ENCODE measurements at places on chromosomes 2 and 18.

DNA sequence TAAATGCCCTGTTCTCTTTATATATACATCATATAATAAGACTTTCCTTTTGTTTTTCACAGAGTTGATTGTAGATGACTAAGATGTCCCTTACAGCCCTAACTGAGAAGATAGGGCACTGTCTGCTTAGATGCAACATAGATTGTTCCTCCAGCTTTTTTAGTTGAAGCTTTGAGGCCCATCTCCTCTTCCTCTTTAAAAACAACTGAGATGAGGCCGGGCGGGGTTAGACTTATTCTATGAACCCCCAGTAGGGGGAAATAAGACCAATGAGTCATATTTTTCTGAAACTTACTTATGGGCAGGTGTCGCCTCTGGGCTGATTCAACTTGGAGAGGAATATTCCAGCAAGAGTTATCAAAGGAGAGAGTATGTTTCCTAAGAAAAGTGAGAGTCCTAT lies 84.6 kb downstream of the FBXO15 start:
- no peak for DNase-seq

DNA sequence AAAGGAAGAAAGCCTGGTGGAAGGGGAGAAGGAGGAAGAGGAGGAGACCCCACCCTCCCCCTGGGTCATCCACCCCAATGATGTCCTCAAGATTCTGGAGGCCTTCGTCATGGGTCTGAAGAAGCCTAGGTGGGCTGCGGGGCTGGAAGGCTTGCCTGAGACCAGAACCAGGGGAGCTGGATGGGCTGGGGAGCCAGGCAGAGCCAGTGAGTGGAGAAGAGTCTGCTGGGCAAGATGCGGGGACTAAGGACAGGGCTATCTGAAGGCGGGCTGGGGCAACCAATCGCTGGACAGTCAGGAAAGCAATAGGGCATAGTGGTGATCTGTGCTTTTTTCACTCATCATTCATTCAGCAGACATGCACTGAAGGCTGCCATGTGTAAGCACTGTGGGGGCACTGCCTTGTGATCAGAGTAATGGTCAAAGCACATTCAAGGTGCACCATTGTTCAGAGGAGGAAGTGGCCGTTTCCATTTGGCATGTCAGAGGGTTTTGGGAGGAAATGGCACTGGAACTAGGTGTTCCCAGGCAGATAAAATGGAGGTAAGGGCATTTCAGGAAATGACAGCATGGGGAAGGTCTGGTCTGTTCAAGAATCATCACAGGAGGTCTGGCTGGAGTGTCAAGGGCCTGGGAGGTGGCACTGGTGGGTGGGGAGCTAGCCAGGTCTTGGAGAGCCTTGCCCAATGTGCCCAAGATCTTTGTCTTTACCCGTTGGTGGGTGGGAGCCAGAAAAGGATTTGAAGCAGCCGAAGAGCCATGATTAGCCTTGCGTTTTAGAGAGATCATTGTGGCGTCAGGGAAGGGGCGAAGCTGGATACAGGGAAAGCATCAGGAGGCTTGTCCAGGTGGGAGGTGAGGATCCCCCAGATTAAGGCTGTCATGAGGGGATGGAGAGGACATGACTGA lies 24.2 kb downstream of the OTOF start:
- no peak for DNase-seq

- DNase-seq, result no peak
Observed at GRCh38 chr2:20528713-20529112, 81.8 kb downstream of the RHOB start.

DNA sequence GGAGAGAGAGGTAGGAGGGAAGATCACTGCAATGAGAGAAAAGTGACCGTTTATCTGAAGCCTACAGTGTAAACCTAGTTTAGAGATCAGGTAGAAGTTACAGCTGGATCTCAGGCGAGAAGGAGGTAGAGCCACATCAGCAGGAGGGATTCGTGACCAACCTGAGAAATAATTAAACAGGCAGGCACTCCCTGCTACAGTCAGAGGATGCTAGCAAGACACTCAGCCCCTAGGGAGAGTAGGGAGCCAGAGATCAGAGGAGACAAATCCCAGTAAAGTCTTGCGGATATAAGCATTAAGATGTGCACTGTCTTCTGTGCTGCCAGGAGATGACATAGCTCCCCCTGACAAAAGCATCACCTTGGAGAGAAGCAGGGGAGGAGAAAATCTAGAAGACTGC lies 629.1 kb upstream of the SLC39A10 start:
- no peak for DNase-seq

- DNase-seq, result no peak
Observed at GRCh38 chr2:10579876-10580514, 109.8 kb downstream of the NOL10 start.

DNA sequence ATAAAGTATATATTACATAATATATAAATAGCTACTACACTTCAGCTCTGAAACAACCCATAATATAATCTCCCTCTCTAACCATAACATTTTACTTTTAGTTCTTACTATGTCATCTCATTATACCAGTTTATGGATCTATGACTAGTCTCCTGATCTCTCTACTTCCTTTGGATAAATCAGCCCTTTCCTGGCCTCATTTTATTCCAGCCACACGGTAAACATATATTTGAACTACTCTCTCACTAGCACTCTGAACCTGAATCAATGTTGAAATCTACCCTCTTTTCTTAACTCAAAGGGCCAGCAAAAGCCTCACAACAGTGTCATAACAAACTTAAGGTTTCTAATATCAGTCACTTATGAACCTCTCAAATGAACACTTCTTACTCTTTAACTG lies 62.6 kb downstream of the BAZ2B start:
- DNase-seq, result no peak

DNA sequence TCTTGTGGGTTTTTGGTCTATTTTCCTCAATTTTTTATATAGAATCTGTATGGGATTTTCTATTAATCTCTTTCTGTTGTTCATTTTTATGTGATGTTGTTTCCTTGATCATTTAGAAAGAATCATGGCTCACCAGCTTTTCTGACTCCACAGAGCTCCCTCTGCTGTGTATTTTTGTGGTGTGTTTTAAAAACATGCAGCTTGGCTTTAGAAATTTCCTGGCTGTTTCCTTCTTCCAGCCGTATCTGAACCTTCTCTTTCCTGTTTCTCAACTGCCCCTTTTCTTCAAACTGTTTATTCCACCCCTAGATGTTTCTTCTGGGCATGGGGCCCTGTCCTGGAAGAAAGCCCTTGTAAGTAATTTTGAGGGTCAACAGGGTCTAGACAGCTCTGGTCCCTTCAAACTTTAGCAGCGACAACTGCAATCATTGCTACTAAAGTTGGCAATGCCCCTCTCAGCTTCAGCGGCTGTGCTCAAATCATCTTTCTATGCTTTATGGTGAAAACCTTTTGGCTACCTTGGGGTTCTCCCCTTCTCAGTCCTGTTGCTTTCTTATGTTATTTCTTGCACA lies 17.6 kb upstream of the COPS8 start:
- DNase-seq, result no peak

- DNase-seq, result peak; percentile 33
Observed at GRCh38 chr2:101793277-101793969, 95.9 kb downstream of the MAP4K4 start.

DNA sequence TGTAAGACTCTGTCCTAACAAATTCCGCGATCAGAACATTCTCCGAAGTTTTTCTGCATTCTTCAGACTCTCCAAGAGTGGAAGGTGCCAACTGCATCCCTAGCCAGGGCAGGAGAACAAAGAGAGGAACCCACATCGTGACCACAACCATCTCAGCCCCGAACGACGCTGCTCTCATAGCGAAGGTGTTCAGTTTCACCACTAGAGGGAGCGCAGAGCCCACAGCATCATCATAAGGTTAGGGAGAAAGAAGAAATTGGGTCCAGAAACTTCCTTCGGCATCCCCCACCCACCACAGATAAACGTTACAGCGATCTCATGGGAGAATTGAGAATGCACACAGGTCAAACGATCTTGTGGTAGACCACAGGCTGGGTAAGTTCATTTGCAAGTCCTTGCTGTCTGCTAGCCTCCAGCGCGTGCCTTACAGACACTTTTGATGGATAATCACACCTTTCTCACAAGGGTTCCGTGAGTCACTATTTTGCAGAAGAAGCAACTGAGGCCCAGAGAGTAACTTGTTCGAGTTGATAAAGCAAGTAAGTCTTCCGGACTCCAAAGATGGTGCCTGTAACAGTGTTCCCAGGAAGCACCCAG lies 53.7 kb upstream of the ARL4C start:
- peak; percentile 94 for DNase-seq

DNA sequence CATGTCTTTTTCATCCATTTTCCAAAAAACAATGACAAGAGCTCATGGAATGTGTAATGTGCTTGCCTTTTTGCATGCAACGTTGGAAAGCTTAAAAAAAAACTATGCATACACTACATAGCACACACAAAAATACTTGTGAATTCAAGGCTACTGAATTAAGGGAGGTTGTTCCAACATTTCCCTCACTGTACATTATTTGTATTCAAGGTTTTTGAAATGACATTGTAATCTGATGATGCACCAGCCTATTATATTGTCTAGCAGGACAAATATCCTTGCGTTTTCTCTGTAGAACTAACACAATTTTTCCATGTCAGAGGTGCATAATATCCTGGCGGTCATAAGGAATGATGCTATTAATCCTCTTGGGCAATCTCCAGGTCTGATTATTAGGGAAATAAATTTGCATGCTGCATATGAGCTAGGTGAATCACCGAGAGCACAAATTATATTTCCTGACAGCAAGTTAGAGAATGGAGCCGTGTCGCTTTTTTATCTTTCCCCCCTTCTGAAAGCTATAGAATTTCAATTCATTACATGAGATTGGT lies 836.9 kb upstream of the FANCL start:
- DNase-seq, result no peak

- DNase-seq, result no peak
Observed at GRCh38 chr2:136065384-136065783, 52.6 kb downstream of the CXCR4 start.

DNA sequence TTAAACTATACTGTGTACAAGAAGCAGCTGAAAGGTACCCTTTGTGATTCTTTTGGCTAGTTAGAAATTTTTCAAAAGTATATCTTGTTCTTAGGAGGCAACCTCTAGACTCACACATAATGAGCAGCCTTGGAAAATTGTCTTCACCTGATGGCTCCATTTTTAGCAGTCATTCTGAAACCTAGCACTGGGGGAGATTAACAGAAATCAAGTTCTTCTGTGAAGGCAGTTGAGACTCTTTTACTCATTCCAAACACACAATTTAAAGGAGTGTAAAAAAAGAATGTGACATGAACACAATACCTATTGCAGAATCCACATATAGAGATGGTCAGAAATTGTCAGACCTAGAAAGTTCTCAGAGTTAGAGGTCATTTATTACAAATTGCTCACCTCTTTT lies 197.7 kb downstream of the UBE2E3 start:
- DNase-seq, result no peak

- no peak for DNase-seq
Observed at GRCh38 chr2:72985891-72986683, 68.8 kb downstream of the EMX1 start.

GRCh38 chr2:109200616-109201464 lies 71.8 kb downstream of the SH3RF3 start:
- DNase-seq, result no peak

GRCh38 chr2:239222312-239222660 lies 178.5 kb downstream of the HDAC4 start:
- DNase-seq, result no peak

DNA sequence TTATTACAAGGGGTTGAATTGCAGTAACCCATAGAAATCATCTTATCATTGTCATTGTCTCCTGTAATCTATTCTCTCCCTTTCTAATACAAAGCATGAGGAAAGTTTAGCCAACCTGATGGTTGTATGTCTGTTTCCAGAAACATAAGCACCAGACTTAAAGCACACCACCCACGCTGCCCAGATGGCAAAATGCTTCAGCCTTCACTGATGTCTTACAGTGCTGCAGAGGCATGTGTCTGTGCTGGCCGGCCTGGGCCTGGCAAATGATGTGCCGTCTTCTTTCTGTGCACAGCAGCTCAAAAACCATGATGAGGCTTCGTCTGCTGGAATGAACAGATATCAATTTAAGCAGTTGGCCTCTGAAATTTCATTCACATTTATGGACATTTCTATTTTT lies 443.0 kb upstream of the RGPD4 start:
- no peak for DNase-seq

- no peak for DNase-seq
Observed at GRCh38 chr18:27901424-27902226, 275.3 kb downstream of the CDH2 start.

DNA sequence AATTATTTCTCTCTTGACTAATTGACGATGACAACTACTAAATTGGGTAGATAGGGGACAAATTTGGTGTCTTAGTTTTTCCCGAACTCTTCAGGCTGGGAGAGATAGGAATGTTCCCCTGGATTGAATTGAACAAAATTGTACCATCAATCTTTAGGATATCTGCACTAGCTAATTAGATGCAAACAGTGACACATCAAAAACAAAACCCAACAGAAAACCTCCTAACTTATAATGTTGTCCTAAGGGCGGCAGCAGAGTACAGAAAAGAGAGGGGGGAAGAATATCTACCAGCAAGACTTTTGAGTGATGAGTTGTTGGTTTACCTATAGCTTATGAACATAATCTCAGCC lies 342.9 kb downstream of the INSIG2 start:
- peak; percentile 25 for DNase-seq

- peak; percentile 22 for DNase-seq
Observed at GRCh38 chr2:169734169-169734847, 676 bp downstream of the KLHL23 start.

GRCh38 chr2:231890896-231891513 lies 35.2 kb downstream of the NPPC start:
- no peak for DNase-seq

GRCh38 chr18:58922995-58923394 lies 58.3 kb downstream of the ZNF532 start:
- DNase-seq, result no peak

Data from astrocyte of the spinal cord (primary cell).